ENCODE measurements at places on chromosomes 4 and X.

DNA sequence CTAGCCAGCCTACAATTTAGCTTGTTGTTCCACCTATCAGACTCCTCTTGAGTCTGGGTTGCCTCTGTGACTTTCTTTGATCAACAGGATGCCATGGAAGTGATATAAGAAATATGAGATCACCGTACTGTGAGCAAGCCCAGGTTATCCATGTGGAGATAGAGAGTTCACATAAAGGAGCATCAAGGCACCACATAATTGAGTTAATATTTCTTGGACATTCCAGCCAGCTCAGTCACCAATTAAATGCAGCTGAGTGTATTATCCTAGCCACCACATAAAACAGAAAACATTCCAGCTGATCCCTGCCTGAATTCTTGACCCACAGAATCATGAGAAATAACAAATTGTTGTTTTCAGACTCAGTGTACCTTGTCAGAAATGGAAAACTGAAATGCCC, 253.6 kb downstream of the PPP1R2C start:
- no peak for DNase-seq

DNA sequence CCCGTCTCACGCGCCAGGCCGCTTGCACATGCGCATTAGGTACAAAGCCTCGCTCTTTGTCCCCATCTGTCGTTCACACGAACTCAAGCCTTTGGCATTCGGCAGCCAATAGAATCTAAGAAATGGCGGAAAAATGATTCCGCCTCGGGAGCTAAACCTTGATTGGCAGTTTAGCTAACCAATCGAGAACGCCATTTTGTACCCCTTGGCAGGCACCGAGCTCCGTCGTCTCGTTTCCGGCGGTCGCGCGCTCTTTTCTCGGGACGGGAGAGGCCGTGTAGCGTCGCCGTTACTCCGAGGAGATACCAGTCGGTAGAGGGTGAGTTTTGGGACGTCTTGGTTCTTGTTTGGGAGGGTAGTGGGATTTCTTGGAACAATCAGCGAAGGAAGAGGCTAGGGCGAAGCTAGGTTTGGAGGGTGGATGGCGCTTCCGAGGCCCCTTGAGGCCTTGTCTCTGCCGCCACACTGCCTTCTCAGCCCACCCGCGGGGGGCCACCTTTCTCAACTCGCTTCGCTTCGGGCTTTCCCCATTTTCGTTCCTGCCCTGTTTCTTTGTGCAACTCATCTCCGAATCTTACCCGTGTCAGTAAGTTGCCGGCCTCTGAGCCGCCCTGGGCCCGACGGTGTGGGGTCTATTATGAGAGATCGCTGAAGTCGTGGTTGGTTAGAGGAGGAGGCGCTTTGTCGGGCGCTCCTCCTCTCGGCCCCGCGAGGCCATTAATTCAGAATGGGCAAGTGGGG, at the start of gene NONO:
Gene NONO (plus strand): TSS at position 233 of the 741 bp plus-strand sequence. CDS start 7,003 bp downstream, outside the sequence.
- DNase-seq, result peak; percentile 87

DNA sequence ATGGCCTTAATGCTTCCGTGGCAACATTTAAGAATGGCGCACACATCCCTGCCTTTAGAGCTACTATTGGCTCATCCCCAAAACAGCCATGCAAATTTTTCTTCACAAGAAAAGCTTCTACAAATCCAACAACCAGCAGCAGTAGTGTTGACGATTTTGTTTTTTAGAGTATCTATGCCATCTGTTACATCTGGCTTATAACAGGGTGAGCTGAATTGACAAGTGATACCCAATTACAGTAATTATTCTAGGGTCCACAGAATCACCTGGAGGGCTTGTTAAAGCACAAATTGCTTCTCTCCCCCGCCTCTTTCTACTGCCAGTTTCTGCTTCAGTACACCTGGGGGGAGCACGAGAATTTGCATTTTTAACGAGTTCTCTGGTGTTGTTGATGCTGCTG, 34.1 kb downstream of the DCHS2 start:
- no peak for DNase-seq

DNA sequence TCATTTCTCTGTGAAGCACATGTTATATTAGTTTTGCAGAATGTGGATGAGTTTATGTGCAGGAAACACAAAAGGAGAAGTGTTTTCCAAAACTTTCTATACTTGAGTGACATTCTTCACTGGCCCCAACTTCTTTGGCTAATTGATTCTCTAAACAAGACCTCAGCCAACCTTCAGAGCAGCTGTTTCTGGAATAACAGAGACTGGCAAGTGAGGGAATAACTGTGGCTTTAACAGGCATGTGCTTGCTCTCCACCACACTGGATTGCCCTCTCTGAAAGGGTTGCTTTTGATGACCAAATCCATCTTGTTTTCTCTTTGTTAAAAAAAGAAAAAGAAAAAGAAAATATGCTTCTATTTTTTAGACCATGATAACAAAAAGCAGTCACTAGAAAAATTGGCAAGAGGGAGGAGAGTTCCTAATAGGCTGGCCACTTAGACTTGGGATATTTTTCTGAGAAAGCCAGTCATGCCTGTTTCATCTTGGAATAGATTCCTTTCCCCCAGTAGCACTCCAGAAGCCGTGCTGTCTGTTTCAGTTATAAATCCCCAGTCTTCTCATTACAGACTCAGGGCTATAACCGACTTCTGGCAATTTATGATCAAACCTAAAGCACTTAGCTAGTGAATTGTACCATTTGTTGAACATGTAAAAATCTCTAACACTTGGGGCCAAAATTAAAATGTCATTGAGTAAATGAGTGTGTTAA, 295.0 kb upstream of the NR3C2 start:
- DNase-seq, result no peak
